IMR-90 (cell line): ENCODE measurements at places on chromosomes 3 and 15. TPM values are rescaled to one million over a fixed set of nuclear protein-coding genes. Genes with fewer than 3 reads are reported as not detected.

- H3K36me3 ChIP-seq = no peaks in the 10 kb centered on the region
- no peak for DNase-seq
- no peak overlapping the region; the same call in 1 of the 2 replicates for H3K4me3 ChIP-seq
- H3K27ac ChIP-seq = no peak overlapping the region
- peaks cover 5% of the 10 kb centered on the region; the same call in 1 of the 2 replicates for H3K4me1 ChIP-seq
- peaks cover 20% of the 10 kb centered on the region for H3K27me3 ChIP-seq
Measured at GRCh38 chr15:60593170-60593478, 114.2 kb upstream of the ICE2 start.

GRCh38 chr3:123143669-123144411 lies 57.9 kb upstream of the SEC22A start:
- H3K4me3 ChIP-seq = no peak overlapping the region
- H3K27me3 ChIP-seq = no peaks in the 10 kb centered on the region
- peaks cover 3% of the 10 kb centered on the region; the same call in 1 of the 2 replicates for H3K4me1 ChIP-seq
- H3K27ac ChIP-seq = no peak overlapping the region

OR4M2 gene
- total RNA-seq = not detected in 2 replicates

GRCh38 chr3:13498354-13499060 lies 18.4 kb downstream of the HDAC11 start:
- H3K4me1 ChIP-seq = 0 out of 2 replicates have a peak, but pooled peaks cover 1% of the 10 kb centered on the region
- no peaks in the 10 kb centered on the region for H3K27me3 ChIP-seq

- no peaks in the 10 kb centered on the region for H3K27me3 ChIP-seq
- H3K36me3 ChIP-seq = no peaks in the 10 kb centered on the region
- no peak overlapping the region for H3K4me3 ChIP-seq
- DNase-seq = no peak
Measured at GRCh38 chr3:175003590-175003989, 144.5 kb downstream of the NAALADL2 start.

GLDN gene
- total RNA-seq = under 0.01 TPM in 1 of 2 replicates, not detected in the other

DNA sequence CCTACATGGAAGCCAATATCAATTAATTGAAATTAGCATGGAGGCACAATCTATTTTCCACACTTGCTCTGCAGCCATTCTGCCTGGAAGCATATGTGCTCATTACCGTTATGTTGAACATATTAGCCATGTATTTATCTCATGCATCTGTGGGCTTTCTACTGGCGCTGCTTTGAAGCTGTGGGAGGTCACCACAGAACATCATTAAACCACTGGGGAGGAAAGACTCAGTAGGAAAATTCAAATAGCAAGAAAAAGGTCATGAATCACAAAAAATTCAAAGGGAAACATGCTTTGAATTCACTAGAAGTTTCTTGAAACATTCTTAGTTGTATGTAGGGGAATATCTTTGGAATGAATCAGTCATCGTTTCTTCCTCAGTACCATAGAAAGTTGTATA lies 652.5 kb downstream of the EDEM1 start:
- no peaks in the 10 kb centered on the region for H3K4me1 ChIP-seq
- DNase-seq = no peak
- no peaks in the 10 kb centered on the region for H3K36me3 ChIP-seq
- H3K4me3 ChIP-seq = no peak overlapping the region
- no peak overlapping the region for H3K27ac ChIP-seq

- no peaks in the 10 kb centered on the region for H3K27me3 ChIP-seq
- H3K36me3 ChIP-seq = 0 out of 2 replicates have a peak, but pooled peaks cover 3% of the 10 kb centered on the region
- H3K4me3 ChIP-seq = no peak overlapping the region
- DNase-seq = no peak
- H3K27ac ChIP-seq = no peak overlapping the region
Measured at GRCh38 chr3:158121295-158121694, 11.4 kb downstream of the RSRC1 start.

DNA sequence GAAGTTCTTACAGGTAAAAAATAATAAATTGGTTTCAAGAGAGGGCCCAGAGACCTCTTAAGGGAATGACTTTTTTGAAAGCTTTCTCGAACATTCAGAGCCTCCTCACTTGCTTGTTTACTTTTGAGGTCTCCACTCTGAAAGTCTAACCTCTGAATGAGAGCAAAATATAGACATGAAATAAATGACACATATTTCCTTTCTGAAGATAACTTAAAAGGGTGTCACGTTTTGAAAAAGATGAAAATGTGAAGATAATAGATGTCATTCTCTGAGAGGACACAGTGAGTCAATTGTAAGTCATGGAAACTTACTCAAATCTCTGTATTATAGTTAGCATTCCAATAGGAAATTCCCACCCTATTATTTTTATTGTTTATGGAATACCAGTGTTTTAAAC lies 44.6 kb downstream of the HACD2 start:
- no peaks in the 10 kb centered on the region for H3K27me3 ChIP-seq
- no peaks in the 10 kb centered on the region for H3K4me1 ChIP-seq
- no peak overlapping the region for H3K27ac ChIP-seq
- H3K36me3 ChIP-seq = no peaks in the 10 kb centered on the region
- no peak overlapping the region for H3K4me3 ChIP-seq

DNA sequence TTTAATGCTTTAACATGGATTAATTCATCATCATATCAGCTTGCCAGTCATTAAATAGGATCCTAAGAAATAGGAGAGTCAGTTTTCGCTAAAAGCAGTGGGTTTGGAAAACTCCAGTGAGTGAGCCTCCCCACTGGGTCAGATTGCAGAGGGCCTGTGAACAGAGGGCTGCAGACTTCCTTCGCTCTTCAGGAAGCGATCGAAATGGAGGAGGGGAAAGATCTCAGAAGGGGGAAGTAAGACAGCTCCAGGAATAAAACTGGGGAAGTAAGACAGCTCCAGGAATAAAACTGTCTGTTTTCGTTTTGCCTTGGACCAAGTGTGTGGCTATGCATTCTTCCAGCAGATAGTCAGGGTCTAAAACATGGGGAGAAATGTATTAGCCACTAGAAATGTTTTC lies 124.8 kb upstream of the C15orf61 start:
- no peak for DNase-seq
- H3K4me1 ChIP-seq = no peaks in the 10 kb centered on the region
- H3K4me3 ChIP-seq = no peak overlapping the region
- H3K27ac ChIP-seq = no peak overlapping the region
- no peaks in the 10 kb centered on the region for H3K36me3 ChIP-seq

DNA sequence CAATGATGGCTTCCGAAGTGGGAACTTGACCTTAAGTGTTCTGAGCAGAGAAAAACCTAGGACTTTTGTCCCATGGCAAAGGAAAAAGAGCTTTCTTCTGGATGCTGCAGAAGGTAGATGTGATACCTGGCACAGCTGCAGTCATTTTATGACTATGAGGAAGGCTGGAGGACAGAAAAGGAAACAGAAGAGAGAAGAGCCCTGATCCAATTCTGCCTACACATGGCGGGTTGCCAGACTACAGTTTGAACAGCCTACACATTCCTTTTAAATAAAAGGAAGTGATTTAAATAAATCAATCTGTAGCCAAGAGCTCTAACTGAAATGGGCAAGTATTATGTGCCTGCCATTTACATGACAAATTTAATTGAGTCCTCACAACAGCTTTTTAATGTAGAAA lies 43.6 kb upstream of the CHRNB4 start:
- no peak overlapping the region for H3K27ac ChIP-seq
- H3K4me1 ChIP-seq = no peaks in the 10 kb centered on the region
- H3K27me3 ChIP-seq = peaks cover 34% of the 10 kb centered on the region

- H3K36me3 ChIP-seq = no peaks in the 10 kb centered on the region
- DNase-seq = no peak
- peak overlapping the region; percentile 63 for H3K4me3 ChIP-seq
- peaks cover 37% of the 10 kb centered on the region for H3K4me1 ChIP-seq
Measured at GRCh38 chr3:12993517-12994356, 79.5 kb downstream of the IQSEC1 start.

DNA sequence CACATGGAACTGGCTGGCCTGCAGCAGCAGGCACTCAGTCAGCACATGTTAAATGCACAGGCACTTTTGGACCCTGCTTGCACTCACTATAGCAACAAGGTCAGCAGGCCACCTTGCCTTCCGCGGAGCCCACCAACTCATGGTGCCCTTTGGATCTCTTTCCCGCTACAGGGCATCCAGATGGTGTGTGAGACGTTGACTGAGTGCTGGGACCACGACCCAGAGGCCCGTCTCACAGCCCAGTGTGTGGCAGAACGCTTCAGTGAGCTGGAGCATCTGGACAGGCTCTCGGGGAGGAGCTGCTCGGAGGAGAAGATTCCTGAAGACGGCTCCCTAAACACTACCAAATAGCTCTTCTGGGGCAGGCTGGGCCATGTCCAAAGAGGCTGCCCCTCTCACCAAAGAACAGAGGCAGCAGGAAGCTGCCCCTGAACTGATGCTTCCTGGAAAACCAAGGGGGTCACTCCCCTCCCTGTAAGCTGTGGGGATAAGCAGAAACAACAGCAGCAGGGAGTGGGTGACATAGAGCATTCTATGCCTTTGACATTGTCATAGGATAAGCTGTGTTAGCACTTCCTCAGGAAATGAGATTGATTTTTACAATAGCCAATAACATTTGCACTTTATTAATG lies 85.0 kb downstream of the TGFBR2 start:
- peaks cover 10% of the 10 kb centered on the region for H3K4me1 ChIP-seq
- no peak for DNase-seq
- peaks cover 26% of the 10 kb centered on the region for H3K36me3 ChIP-seq
- no peak overlapping the region for H3K4me3 ChIP-seq
- H3K27me3 ChIP-seq = no peaks in the 10 kb centered on the region

SLC22A14 gene
- under 0.01 TPM in 1 of 2 replicates, not detected in the other for total RNA-seq

DNA sequence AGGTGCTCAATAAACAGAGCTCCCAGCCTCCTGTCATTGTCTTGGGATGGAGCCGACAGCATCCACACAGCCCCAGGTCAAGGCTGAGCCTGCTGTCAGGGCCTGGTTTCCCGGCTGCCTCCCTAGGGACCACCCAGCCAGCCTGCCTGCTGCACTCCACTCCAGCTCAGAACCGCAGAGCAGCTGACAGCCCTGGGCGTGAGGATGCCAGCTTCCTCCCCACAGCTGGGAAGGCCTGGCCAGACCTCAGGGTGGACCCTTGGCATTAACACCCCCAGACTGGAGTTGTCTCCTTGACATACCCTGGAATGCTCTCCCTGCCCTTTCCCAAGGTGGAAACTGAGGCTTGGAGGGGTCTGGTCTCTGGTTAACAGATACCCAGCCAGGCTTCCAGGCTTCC lies 112.0 kb downstream of the WNT7A start:
- no peaks in the 10 kb centered on the region for H3K4me1 ChIP-seq
- H3K27me3 ChIP-seq = no peaks in the 10 kb centered on the region
- H3K27ac ChIP-seq = no peak overlapping the region
- H3K4me3 ChIP-seq = no peak overlapping the region
- H3K36me3 ChIP-seq = no peaks in the 10 kb centered on the region
- DNase-seq = no peak

DNA sequence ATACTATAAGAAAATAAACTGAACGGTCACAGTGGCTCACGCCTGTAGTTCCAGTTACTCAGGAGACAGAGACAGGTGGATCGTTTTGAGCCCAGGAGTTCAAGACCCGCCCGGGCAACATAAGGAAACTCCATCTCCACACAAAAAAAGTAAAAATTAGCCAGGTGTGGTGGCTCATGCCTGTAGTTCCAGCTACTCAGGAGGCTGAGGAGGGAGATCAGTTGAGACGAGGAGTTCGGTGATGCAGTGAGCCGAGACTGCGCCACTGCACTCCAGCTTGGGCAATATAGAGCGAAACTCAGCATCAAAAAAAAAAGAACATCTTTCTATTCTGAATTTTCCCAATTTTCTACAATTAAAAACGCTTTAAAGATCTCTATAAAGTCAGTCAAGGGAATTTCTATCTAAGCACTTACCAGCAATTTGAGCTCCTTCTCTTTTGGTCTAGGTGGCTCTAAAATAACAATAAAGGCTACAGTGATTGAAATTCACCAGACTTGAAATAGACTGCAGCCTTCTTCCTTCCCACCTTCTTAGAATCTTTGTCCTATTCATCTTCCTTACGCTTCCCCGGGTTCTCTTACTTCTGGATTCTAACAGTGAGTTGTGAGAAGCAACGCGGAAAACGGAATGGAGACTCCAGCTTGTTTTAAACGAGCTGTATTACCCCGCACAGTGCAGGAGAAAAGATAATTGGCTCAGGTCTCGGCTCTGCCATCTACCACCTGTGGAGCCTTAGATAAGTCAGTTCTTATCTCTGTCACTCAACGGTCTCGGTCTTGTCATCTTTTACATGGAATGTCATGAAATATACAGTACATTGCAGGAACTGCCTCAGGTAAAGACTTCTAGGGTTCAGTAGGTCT lies 812 bp upstream of the SEC62 start:
- H3K27ac ChIP-seq = peak overlapping the region; percentile 71; the same call in 1 of the 2 replicates
- peak overlapping the region; percentile 99 for H3K4me3 ChIP-seq
- peaks cover 2% of the 10 kb centered on the region; the same call in 1 of the 2 replicates for H3K4me1 ChIP-seq
- DNase-seq = no peak
- no peaks in the 10 kb centered on the region for H3K36me3 ChIP-seq

GRCh38 chr3:127124120-127124519 lies 68.8 kb upstream of the PRR23E start:
- no peak overlapping the region for H3K4me3 ChIP-seq
- no peaks in the 10 kb centered on the region for H3K4me1 ChIP-seq
- H3K27ac ChIP-seq = no peak overlapping the region
- peaks cover 12% of the 10 kb centered on the region for H3K27me3 ChIP-seq

GRCh38 chr3:128094295-128095151 lies 29.1 kb downstream of the RUVBL1 start:
- no peak overlapping the region for H3K27ac ChIP-seq
- peaks cover 5% of the 10 kb centered on the region for H3K4me1 ChIP-seq
- H3K27me3 ChIP-seq = no peaks in the 10 kb centered on the region

DNA sequence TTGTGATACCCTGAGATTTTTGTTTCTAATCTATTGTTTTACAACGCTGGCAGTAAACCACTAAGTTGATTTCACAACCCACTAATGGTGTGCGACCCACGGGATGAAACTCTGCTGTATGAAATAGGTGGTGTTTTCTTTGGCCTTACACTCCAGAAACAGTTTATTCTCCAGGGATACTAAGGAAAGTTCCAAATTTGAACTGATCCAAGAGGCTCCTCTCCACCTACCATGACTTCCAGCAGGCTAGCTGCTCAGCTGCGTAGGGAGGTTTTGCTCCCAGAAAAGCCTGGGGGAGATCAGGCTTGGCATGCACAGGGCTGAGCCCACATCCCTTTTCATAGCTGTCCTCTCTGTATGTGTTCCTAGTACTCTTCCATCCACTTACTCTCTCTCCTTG lies 71.5 kb downstream of the FAM174B start:
- no peak overlapping the region for H3K4me3 ChIP-seq
- H3K27ac ChIP-seq = no peak overlapping the region
- H3K27me3 ChIP-seq = no peaks in the 10 kb centered on the region; the same call in 1 of the 2 replicates
- no peaks in the 10 kb centered on the region for H3K4me1 ChIP-seq
- no peak for DNase-seq
- H3K36me3 ChIP-seq = no peaks in the 10 kb centered on the region

- no peaks in the 10 kb centered on the region for H3K27me3 ChIP-seq
- H3K4me3 ChIP-seq = no peak overlapping the region
- H3K36me3 ChIP-seq = no peaks in the 10 kb centered on the region
- H3K27ac ChIP-seq = peak overlapping the region; percentile 33; the same call in 1 of the 2 replicates
- DNase-seq = no peak
- peaks cover 18% of the 10 kb centered on the region for H3K4me1 ChIP-seq
Measured at GRCh38 chr3:16143861-16144447, 30.5 kb upstream of the GALNT15 start.

CNTN6 gene
- total RNA-seq = not detected in 2 replicates

AP4E1 gene
- total RNA-seq = 6.8 and 12.8 TPM in 2 replicates

DNA sequence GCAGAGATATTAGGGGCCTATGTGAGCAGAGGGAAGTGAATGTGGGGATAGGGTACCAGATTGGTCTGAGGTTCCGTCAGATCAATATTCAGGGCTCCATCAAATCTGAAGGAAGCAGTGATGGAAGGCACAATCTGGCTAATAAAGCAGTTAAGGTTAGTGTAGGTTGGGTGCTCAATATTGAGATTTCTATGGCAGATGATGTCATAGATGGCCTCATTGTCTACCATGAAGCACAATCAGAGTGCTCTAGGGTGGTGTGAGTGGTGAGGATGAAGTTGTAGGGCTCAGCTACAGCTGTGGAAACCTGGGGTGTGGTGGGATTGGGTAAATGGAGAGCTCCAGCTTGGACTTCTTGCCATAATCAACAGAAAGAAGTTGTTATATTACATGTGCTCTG lies 58.2 kb downstream of the NR2F2 start:
- H3K4me3 ChIP-seq = no peak overlapping the region
- DNase-seq = no peak
- no peaks in the 10 kb centered on the region for H3K36me3 ChIP-seq
- no peak overlapping the region for H3K27ac ChIP-seq
